Stimulated activated naive CD4-positive, alpha-beta T cell (primary cell): ENCODE measurements at places on chromosomes 4 and X.

DNA sequence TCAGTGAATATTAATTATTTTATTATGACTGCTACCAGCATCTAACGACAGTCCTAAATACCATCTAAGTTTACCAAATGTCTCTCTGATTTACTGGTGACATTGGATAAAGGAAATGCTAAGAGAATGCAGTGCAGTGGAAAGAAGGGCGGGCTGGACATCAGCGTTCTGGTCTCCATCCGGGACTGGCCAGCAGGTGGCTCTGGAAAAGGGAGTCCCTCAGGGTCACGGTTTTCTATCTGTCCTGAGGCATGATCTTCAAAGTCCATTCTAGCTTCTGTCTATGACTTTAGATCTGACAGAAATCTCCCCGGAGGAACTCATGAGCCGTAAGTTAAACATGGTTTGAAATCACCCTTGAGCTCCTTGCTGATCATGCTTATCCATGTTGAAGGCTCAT is 3.3 kb downstream of the TRIM2 start:
- no peak for DNase-seq

GRCh38 chr4:186074189-186074588 is 5.2 kb downstream of the TLR3 start:
- DNase-seq = no peak

- no peak for DNase-seq
Measured at GRCh38 chrX:102599951-102600579, 750 bp downstream of the ARMCX5 start.

DNA sequence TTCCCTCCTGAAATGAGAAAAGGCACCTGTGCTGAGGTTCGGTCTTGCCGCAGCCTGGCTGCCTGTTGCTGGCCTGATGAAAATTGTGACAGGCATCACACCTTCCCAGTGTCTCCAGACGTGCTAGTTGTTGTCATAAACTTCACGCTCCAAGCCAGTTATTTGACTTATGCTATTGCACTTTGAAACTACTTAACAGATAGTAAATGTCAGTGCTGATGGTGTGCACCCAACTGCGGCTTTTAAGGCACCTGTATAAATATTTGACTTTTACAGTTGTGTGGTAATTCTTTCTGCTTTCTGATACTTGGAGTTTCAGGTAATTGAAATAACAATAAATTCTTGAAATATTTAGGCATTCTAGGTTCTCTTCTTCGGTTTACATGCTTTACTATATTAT is 1.8 kb downstream of the WWC2 start:
- no peak for DNase-seq

GRCh38 chrX:31092970-31093638 is 21.3 kb upstream of the FTHL17 start:
- no peak for DNase-seq

DNA sequence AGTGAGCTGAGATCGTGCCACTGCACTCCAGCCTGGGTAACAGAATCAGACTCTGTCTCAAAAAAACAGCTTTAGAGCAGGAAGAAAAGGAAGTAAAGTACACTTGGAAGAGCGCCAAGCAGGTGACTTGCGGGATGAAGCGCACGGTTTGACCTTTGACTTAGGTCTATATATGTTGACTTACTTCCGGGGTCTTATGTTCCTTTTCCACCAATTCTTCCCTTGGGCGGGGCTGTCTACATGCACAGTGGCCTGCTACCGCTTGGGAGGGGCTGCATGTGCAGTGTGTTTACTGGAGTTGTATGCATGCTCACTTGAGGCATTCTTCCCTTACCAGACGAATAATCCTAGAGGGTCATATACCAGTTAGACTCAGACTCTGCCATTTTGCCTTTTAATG is 108.6 kb downstream of the APOOL start:
- DNase-seq = no peak

GRCh38 chrX:6678313-6678712 is 143.4 kb upstream of the VCX3A start:
- DNase-seq = no peak

DNA sequence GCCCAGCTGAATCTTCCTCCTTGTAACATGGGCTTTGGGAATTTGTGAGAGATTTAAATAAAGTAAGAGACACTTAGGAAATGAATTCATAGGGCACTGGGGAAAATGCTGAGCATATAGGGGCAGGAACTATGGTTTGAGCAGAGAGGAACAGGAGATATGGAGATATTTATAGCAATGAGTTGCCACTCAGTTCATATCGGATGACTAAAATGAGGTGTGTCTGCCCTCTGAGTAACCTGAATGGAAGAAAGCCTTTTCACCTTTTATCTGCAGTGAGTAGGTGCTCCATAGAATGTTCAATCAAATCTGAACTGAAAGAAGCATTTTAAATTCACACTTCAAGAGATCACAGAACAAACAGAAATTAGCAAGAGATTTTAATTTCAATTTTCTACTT is 105.7 kb downstream of the CEP44 start:
- no peak for DNase-seq

- no peak for DNase-seq
Measured at GRCh38 chr4:189293459-189293858, 647.2 kb upstream of the FRG1 start.

DNA sequence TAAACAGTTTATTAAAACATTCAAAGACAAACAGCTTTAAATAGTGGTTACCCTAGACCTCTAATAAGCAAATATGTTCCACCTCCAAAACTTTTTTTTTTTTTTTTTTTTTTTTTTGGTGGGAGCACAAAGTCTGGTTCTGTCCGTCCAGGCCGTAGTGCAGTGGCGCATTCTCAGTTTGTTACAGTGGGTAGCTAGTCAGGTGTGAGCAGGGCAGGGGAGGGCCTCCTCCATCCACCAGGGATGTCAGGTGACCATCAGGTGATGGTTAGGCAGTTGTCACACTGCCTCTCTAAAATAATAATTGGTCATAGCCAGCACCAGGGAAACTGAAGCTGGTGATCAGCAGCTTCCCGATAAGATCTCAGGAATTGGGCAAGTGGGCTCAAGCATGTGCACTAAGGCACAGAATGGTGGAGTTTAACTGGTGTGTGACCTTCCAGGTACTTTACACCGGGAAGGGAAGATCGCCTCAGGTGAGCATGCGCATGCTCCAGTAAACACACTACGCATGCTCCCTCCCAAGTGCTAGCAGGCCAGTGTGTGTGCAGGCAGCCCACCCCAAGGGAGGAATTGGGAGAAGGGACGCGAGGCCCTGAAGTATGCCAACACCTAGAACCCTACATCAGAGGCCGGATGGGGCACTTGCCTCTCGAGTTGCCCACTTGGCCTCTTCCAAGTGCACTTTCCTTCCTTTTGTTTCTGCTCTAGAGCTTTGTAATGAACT is 27.2 kb downstream of the TNIP2 start:
- no peak for DNase-seq

DNA sequence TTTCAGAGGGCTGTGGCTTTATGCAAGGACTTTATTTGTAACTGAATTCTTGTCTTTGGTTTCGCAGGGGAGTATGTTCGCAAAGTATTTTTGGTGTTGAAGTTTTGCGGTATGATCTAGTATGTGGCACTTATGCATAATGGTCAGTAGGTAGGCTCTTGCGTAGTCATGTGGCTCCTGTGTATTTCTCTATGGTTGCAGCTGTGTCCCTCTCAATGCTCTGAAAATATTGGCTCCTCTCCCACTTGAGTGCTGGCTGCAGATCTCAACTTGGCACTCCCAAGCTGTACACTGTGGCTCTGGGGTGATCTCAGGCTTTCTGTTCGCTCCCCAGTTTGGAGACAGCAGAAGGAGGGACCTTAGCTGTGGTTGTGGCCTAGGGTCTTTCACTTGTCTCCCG is 24.8 kb downstream of the ARMCX5 start:
- DNase-seq = no peak

GRCh38 chrX:50075630-50076339 is 125.0 kb downstream of the AKAP4 start:
- no peak for DNase-seq

- DNase-seq = no peak
Measured at GRCh38 chr4:38109370-38109769, 149.2 kb downstream of the PTTG2 start.

GRCh38 chrX:41245641-41246040 is 88.3 kb upstream of the DDX3X start:
- DNase-seq = no peak

DNA sequence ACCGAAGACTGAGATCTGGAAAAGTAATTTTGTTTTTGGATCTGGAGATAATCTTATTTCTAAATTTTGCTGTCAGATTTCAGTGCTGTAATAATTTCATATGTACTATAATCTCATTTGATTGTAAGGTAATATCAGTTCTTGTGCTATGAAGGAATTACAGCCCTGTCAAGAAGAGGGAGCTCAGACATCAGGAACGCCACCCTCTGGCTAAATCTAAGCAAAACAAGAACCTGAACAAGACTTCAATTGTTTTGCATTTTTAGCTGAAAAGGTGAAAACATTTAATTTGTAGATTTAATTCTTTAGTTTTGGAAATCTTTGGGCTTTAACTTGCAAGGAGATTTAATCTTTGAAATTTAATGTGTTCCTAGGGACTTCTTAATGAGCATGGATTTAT is 525.4 kb upstream of the HS3ST1 start:
- DNase-seq = no peak

- DNase-seq = no peak
Measured at GRCh38 chr4:68953056-68953596, 1.5 kb upstream of the UGT2A3 start.

- DNase-seq = no peak
Measured at GRCh38 chr4:12852338-12853307, 631.5 kb downstream of the RAB28 start.

- no peak for DNase-seq
Measured at GRCh38 chr4:138305050-138305449, 62.9 kb upstream of the SLC7A11 start.

DNA sequence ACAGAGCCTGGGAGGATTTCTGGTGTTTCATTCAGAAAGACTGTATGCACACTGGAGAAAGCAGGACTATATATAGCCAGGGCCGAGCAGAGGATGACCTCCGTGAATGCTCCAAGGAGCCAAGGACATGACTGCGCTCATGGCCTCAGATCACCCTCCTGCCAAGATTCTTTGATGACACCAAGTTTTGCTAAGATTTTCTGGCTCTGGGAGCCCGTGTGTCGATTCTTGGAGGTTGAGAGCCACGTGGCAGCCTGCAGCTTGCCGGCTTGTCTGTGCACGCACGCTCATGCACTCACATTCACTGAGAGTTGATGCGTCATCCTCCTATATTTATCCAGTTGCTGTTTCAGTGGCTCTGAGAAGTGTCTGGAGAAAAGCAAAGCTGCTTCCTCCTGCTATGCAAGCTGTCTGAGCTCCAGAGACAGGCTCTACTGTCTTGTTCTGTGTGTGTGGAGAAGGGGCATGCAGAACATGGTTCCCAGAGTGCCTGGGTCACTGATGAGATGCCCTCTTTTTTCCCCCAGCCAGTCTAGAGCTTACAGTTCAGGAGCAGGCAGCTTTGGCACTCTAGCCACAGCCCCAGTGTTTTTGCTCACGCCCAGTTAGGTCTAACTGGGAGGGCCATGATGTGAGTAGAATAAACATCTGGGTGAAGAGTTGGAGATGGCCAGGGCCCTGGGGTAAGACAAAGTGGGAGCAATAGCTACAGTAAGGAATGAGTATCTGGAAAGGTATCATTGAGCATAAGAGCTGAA is 64.9 kb upstream of the SCOC start:
- DNase-seq = no peak

GRCh38 chr4:65819192-65819591 is 148.9 kb upstream of the EPHA5 start:
- no peak for DNase-seq

GRCh38 chr4:72107456-72107855 is 75.7 kb downstream of the NPFFR2 start:
- DNase-seq = no peak

DNA sequence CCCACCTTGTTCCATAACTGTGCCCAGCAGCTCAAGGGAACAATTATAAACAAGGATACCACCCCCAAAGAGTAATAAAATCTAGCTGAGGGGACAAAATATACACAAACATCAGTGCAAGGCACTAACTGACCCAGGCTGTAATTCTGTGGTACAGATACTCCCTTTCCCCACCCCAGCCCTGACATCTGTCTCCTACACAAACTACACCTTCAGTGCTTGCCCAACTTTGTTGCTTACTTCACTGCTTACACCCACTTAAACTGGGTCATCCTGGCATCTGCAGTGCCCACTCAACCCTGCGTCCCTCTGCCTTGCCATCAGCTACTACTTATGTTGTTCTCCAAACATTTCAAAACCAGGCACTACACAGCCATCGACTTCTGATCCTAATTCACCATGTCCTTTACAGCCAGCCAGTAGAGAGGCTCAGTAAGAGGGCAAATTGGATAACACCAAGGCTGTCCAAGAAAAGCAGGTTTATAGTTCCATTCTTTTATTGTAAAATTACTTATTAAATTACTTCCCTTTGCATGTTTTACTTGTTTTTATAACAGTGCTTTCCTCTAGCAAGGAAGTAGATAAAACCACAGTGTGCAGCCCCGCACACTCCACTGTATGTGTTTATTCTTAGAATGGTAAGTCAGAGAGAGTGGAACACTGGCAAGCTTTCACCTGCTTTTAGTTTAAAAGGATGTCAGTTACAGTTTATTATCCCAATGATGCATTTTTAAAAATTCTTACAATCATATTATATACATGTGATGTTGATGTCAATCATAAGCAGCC is 149.6 kb downstream of the INPP4B start:
- peak; percentile 28 for DNase-seq

GRCh38 chr4:186725469-186726425 is 2.1 kb upstream of the FAT1 start:
- DNase-seq = no peak

DNA sequence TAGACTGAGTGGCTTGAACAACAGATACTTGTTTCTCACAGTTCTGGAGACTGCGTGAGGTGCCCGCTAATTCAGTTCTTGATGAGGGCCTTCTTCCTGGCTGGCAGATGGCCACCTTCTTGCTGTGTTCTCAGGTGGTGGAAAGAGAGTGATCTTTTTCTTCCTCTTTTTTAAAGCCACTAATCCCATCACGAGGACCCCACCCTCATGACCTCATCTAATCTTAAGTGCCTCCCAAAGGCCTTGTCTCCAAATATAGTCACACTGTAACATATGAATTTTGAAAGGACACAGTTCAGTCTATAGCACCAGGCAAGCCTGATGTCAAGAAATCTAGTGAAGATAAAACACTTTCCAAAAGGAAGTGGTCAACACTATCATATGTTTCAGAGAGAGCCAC is 12.4 kb downstream of the VAMP7 start:
- no peak for DNase-seq

- no peak for DNase-seq
Measured at GRCh38 chr4:168723569-168723968, 226.7 kb downstream of the PALLD start.
